ENCODE measurements at places on chromosomes 6 and 20.

DNA sequence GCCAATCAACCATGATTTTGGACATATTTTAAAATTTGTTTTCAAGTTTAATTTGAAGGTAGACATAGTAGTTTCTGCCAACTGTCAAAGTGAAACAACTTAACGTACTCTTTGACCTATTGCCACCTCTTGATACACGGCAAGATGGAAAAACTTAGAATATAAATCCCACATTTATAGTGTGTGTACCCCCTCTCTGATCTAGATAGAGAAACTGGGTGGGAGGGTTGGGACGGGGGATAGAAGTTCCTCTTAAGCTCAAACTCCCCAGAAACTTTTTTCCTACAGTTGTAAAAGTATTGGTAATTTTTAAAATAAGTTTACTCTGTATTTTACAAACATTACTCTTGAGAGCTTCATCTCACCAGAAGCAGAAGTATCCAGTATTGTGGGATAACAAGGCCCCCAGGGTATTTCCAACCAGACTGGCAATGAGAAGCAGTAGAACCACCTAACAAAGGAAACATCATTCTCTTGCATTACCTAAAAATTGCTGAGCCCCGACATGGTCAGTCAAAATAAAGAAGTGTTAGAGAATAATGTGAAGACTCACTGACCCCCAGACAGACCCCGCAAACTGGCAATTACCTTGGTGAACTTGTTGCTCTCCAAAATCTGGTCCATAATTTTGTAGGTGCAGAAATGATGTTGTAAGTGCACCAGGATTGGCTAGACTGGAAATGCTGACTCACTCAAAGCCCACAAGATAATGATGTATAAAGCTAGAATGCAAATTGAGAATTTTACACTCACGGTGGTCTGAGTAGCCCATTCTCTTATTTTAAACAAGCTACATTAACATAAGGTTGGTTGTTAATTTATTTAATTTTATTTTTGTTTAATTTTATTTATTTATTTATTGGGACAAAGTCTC, 74.7 kb upstream of the TNFAIP3 start:
- DNase-seq: no peak

- DNase-seq: no peak
Measured at GRCh38 chr20:33948480-33948879, 45.2 kb upstream of the RALY start.

DNA sequence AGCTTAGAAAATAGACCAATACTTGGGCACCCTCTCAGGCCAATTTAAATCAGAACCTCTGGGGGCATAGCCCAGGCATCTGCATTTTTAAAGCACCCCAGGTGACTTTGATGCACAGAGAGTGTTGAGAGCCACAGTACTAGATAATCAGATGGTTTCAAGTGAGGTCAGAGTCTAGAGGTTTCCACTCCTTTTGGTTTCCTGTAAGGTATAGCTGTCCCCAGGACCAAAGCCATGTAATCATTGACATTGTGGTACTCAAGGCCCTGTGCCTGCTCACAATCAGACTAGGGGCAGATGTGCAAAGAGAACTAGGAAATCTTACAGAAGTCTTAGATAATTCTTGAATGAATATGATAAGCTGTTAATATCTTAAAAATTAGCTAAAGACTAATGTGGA, 9.1 kb downstream of the FILIP1 start:
- no peak for DNase-seq

- DNase-seq: no peak
Measured at GRCh38 chr6:122649701-122650100, 39.5 kb downstream of the PKIB start.

DNA sequence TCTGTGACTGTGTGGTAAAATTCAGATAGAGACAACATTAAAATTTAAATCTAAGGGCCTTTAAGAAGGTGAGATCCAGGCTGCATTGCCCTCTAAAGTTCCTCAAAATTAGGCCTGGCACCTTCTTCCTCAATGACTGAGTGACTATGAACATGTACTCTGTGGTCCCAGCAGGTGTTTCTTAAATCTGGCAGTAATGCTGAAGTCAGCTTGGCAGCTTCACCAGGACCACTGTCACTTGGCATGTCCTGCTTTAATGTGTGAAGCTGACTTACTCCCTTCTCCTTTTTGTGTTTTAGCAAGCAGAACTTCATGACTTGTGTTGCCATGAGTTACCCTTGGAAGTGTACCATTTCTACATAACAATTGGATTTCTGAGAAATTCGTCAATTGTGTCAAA, 141.7 kb downstream of the NKAIN2 start:
- no peak for DNase-seq

GRCh38 chr20:32664012-32664677, 9.6 kb downstream of the C20orf203 start:
- DNase-seq: no peak

DNA sequence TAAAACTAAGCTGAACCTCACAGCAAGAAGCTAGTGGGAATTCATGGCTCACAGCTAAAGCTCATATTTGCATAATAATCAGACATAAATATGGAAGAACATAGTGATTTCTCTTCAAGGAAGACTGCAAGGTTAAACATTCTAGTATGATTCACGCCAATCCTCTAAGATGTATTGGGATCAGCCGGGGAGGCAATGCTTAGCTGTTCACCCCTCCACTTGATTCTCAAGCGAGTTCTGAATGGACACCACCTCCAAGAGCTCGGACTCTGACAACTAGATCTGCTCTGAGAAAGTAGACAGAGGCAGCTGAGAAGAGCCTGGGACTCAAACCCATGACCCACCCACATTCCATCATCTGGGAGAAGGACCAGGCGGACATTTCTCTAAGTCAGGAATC, 118.4 kb upstream of the EDN1 start:
- no peak for DNase-seq

DNA sequence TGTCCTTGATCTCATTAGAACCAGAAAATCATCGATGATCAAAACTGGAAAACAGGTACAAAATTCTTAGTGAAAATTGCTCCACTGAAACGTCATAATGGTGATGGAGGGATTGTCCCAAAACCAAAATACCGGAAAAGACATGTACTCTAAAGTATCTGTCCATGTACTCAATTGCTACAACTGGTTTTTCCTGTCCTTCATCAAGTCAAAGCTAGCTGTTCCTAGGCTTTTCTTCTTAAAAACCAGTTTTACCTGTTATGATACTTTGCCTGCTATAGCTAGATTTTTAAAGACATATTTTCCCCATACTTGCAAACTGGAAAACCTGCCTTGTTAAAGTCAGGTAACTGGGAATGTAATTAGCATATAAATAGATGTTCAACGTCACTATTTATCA, 50.5 kb upstream of the LRRC1 start:
- DNase-seq: no peak

DNA sequence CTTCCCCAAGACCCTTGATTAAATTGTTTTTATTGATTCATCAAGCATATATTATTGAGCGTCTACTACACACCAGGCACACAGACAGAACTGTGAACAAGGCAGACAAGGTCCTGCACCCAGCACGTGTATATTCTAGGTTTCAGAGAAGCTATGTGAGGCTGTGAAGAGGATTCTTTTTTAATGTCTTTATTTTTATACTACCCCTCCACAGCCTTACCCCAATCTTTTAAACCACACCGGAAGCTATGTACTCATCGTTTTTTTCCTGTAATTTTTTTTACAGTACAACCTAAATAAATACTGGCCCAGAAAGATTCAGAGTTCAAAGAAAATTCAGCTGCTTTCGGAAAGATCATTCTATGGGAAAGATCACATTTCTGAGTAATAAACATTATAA, 10.0 kb downstream of the SGK1 start:
- DNase-seq: no peak

- no peak for DNase-seq
Measured at GRCh38 chr20:38630727-38631126, 29.1 kb downstream of the ARHGAP40 start.

DNA sequence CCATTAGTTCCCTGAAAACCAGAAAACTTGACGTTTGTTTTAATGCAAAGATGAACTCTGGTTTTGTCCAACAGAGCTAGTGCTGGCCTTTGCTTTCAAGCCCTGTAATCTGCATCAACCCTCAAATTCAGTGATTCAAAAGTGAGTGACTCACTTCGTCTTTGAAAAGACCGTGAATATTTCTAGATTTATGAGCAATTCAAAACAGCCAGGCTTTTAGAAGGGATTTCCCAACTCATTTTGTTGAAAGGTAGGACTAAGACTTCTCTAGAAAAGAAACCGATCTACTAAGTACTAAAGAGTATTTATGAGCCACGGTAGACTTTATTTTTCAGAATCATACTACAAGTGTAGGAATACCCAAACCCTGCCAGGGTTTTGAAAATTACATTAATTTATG, 121.5 kb downstream of the UST start:
- no peak for DNase-seq

GRCh38 chr20:51001430-51002265, 21.3 kb downstream of the KCNG1 start:
- DNase-seq: no peak

DNA sequence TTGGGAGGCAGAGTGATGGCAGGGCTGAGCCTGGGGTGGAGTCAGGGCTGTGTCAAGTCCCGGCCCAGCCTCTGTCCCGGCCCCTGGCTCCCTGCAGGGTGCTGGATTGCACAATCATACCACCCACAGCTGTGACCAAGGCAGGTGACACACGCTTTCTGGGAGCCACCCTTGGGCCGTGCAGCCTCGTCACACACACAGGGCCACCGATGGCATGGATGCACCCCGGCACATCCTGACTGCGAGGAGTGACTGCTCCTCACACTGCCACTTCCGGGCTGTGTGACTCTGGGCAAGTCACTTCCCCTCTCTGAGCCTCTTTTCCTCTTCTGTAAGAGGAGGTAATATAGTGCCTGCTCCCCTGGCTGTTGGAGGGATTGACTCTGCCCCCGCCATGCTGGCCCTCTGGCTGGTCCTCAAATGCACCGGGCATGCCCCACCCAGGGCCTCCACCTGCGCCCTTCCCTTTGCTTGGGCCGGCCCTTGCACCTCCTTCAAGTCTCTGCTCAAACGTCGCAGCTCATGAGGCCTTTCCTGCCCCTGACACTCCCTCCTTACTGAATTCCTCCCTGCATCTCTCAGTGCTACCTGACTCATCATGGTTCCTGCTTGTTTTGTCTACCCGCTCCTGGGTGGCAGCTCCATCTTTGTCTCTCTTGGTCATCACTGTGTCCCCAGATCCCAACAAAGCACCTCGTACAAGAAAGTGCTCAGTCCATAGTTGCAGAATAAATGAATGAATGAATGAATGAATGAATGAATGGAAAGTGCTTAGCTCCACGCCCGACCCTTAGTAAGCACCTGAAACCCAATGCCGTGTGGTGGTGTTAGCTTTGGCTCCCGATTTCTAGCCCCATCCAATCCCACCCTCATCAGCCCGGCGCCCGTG, 93.5 kb downstream of the CEBPB start:
- no peak for DNase-seq

DNA sequence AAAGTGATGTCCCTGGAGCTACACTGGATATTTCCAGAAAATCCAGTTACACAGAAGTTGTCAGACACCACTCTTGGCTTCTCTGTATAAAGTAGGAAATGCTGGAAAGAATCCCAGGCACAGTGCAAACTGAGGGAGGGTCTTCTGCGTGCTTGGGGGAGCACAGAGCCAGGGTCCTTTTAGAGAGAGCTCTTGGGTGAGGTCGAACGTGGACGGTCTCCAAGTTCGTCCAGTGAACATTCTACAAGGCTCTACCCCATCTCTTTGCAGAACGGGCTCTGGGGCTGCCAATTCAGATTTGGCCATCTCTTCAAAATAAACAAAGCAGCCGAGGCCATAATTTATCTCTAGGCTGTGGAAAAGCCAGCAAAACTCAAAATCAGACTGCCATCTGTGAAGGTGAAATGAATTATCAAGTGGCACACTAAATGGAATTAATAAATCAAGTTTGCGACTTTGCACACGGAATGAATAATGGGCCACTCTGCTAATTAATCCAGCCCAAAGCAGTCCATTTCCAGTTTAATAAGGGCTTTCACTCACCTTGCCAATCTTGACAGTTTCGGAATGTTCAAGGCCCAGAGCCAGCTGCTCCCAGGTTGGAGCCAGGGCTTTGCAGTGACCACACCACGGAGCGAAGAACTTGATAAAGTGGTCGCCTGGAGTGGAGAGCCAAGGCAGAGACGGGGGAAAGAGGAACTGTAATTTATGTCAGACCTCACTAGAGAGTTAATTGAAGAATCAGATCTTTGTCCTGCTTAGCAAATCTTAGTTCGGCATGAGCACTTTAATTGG, 19.3 kb downstream of the TXNDC5 start:
- no peak for DNase-seq

DNA sequence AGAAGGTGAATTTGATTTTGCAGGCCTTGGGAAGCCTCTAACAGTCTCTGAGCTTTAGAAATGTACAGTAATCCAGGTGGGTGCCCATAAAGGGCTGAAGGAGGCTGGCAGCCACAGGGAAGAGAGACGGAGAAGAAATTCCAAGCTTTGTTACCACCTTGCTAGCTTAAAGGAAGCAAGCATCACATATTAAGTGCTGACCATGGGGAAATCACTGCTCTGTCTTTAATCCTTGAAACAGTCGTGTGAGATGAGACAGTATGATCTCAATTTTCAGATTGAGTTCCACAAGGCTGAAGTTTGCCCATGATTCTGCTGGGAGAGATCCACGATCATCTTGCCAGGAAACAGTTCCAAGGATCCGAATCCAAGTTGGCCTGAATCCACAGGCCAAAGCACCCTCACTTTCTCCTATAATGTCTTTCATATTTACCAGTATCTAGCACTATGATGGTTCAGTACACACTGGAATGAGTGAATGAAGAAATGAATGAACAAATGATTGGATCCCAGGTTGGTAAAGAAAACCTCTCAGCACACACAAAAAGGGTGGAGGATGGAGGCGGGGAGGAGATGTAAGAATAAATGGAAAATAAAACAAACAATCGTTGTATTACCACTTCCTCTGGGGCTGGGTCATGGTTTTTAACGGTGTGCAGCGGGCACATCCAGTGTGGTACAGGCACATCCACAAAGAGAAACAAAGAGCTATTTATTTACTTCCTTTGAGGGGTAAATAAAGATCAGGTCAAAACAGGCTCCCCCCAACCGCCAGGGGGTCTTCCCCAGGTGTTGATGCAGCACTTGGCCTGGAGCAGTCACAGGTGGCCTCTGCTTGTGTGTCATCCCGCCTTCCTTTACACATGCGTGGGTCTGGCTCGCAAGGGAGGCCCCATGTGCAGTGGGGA, 28.2 kb upstream of the TAF8 start:
- DNase-seq: peak; percentile 48

- no peak for DNase-seq
Measured at GRCh38 chr20:18224968-18225568, 63.3 kb upstream of the ZNF133 start.

DNA sequence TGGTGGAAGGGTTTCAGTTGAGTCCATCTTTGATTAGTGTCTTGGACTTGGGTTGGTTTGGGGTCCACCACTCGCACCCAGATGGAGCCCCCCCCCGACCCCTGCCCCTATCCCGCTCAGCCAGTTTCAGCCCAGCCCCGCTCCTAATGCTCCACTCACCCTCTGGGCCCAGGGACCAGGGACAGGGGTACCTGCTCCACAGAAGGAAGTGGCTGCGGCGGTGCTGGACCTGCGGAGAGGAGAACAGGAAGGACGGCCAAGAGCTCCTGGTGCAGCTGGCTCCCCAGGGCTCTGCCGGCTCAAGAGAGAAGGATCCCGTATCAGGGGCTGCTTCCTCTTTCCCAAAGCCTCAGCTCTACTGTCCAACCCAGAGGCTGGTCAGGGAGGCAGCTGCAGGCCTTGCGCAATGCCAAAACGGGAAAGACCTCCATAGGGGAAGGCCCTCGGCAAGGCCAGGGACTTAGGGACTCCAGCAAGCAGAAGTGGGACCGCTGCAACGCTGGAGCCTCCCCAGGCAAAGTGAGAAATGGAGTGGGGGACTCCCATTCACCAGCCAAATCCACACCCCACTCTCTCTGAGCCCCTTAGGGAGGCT, at the start of gene SIGLEC1:
Gene SIGLEC1 (minus strand): TSS at position 322 of the 595 bp plus-strand sequence. CDS start 5,472 bp downstream, outside the sequence.
- no peak for DNase-seq

- DNase-seq: no peak
Measured at GRCh38 chr6:148650941-148651505, 95.8 kb upstream of the UST start.

- DNase-seq: no peak
Measured at GRCh38 chr6:83073615-83074014, 6.1 kb downstream of the DOP1A start.
